ENCODE measurements at places on chromosomes 6 and 20.

DNA sequence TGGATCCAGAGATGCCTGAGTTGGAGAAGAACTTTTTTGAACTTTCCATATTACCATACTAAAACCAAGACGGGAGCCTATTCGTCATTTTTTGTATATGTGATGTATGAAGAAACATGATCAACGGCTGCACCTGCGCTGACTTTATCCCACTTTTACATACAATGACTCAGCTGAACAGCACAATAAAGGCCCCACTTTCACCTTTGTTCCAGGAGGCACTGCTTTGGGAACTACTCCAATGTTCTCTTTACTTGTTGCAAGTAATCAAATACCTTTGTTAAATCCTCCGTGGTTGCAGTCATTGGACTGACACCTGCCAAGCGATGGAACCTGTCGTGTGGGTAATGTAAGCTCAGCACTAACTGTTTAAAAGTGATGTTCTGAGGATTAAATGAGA lies 17.3 kb upstream of the BTN3A2 start:
- no peak for DNase-seq

DNA sequence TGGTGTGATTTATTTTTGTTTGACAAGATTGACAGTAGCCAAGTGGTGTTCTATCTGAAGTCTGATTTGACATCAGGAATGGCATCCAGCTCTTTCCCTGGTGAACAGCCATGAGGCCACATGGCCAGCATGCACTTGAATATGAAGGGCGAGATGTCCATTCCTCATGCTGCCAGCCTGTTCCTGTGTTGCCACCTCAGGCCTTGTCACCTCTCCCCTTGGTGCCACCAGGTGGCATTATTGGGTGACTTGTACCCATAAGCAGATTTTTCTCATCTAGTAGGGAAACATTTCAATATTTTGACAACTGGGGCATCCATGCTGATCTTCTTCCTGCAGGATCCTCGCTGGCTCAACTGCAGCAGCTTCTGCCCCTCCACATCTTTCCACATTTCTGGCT lies 199.1 kb downstream of the ERMARD start:
- no peak for DNase-seq

DNA sequence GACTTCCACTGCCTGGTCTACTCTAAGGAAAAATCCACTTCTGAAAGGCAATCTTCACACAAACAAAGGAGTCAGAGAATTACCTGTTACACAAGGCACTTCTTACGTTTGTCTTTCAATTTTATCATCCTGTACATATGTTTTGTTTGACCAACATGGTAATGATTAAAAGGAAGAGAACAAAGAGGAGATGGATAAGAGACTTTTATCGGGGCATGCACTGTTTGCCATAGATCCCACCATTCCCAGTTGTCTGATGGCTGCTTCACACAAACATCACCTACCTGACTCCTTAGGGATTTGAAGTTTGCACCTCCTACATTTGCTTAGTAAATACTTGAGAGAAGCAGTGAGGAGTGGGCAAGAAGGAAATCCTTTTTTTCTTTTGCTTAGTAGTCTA lies 87.1 kb downstream of the BFSP1 start:
- no peak for DNase-seq

DNA sequence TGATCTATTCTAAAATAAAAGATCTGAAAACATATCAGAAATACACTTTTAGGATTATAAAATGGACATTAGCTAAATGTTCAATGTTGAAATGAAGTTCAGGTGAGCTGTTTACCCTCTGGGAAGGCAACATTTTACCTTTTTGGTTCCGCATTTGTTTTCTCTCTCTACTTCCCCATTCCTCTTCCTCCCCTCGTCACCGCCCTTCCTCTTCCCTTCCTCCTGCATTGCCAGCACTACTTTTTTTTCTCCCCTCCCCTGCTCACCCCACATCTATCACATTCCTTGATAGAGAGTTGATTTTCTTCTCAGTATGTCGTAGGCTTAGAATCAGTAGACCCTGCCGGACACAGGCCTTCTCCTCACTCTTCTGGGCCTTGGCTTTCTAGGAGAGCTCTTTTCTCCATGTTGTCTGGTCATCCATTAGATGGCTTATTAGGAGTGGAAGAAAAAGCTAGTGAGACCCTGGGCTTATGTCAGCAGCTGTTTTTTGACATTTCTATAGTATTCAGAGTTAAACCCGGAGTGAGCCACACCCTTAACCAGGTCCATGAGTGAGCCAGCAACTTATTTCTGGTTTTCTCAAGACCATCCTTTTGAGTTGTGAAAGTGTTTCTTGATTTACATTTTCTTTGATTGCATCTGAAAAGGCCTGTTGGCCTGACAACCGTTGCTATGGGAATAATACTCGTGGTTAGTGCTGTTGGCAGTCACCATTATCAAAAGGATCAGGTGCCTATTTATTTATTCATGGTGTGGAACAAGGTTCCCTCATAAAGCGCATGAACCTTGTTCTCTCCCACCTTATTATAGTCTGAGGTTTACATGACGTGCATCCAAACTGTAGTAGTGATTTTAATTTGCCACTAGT lies 90.9 kb downstream of the DTD1 start:
- no peak for DNase-seq

GRCh38 chr6:116773886-116774285 lies 8.4 kb upstream of the FAM162B start:
- no peak for DNase-seq

DNA sequence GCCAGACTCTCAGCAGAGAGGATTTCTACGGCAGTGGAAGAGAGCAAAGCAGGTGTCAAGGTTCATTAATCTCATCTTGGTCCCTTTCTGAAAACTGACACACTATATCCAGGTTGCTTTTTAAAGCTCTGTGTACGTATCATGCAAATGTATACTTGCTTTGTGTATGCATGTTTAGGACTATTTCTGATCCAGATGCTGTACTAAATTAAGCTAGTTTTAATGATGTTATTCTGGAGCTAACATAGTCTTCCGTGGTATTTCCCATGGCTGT lies 59.2 kb upstream of the SNX9 start:
- DNase-seq = no peak

DNA sequence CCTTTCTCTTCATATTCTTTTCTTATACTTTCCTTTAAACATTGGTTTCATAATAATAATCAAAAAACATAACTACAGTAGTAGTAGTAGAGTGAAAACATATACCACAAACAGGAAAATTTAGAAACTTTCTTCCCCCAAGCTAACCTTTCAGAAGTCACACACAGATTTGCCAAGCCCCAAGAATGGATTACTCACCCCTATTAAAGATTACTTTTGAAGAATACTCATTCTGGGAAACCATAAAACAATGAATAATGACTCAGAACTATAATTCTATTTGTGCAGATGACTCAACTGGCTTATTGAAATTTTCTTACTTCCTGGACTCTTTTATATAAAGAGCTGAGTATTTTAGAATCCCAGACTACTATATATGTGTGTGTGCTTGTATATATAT lies 119.4 kb upstream of the GJE1 start:
- no peak for DNase-seq

DNA sequence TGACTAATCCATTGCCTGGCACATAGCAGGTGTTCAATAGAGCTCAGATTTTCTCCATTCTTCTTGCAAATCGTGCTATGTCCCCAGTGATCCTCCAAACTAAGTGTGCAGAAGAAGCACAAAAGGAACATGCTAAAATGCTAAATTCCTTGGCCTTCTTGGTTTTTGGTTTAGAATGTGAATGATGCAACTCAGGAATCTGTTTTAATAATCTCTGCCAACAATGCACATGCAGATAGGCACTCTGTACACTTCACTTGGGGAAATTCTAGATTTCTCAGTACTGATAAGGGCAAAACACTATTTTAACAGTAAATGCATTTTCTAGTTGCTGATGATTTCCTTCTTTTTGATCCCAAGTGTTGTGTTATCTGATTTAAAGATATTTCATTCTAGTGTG lies 35.2 kb downstream of the SLC22A1 start:
- no peak for DNase-seq

- DNase-seq = no peak
Observed at GRCh38 chr20:2292416-2293110, 3.2 kb upstream of the TGM3 start.

DNA sequence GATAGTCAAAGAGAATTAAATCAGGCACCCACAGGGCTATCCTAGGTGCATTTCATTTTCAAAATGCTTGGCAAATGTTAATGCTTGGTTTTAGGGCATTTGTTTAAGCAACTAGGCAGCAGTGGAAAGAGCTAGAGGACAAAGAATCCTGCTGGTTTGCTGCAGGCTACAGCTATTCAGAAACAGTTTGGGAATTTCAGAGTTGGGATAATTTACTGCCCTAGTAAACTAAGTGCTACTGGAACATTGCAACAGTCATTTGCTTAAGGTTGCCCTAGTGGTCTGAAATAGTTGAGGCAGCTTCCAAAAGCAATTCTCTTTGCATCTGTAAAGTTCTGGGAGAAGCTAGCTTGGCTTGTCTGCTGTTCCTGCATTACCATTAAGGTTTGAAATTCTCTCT lies 312.7 kb downstream of the LAMA2 start:
- DNase-seq = no peak

DNA sequence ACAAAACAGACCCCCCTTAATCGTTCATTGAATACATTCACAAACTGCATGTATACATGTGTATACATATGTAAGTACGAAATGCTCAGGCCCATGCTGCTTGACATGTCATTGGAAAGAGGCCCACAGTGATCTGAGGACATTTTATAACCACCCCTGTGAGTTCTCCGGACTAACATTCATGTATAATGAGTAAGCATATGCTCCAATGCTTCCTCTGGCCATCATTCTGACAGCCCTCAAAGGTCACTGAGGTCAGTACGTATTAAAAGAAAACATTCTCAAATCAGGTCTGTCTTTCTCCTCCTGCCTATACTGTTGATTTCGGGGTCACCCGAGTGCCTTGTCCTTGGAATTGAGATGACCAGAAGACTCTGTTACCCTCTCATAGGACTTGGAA lies 54.9 kb downstream of the TENT5A start:
- no peak for DNase-seq

DNA sequence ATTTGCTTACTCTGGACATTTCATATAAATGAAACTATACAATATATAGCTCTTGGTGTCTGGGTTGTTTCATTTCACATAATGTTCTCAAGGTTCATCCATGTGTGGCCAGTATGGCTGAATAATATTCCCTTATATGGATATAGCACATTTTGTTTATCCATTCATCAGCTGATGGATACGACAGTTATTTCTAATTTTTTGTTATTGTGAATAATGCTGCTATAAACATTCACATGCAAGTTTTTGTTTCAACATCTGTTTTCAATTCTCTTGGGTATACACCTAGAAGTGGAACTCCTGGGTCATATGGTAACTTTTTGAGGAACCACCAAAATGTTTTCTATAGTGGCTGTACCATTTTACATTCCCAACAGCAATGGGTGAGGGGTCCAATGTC lies 101.1 kb downstream of the CDK19 start:
- DNase-seq = no peak

DNA sequence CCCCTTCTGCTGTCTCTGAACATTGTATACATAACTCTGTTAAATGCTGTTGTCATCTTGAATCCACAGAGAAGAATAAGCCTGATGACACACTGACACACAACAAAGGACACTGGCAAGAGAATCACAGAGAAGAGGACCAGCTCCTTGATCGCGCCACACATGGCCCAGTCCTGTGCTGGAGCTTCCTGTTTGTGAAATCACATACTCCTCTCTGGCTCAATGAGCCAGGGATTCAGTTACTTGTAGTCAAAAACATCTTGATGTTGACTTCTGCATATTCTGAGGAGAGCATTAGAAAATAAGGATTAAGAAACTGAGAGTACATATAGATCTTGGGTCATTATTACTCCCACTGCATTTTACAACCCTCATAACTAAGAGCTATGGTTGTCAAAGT lies 100.1 kb downstream of the EPB41L2 start:
- DNase-seq = no peak

DNA sequence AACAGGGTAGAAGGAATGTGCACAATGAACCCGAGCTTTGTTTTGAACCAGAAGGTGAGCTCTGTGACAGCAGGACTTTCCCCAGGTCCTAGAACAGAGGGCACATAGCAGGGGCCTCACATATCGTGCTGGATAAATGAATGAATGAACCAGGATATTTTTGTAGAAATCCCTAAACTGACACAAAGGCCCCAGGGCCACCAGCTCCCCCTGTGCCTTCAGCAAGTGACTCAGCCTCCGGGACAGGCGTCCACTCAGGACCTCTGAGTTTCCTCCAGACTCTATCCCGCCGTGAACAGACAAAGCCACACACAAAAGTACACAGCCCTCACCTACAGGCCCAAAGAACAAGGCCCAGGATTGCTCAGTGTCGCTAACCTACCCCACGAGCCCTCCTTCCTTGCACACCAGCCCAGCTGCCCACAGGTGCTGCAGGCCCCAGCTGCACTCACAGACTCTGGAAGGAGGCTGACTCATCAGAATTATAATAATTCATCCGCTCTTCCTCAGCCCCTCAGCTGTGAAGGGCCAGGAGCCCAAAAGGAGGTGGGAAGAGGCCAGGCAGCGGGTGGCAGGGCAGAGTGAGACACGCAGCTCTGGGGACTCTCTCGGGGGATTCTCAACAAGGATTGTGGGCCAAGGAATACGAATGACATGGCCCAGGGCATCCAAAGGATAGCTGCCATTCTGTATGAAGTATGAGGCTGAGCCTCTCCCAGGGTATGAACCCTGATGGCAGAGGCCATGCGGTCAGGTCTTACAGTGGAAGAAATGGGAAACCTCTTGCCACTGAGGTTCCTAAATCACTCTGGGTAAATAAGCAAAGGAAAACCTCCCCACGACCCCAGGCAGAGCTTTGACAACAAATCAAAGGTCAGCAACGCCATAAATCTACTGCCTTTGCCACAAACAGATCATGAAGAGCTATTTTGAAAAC lies 40.9 kb downstream of the SUMO4 start:
- DNase-seq = no peak

GRCh38 chr20:23923891-23924435 lies 44.4 kb upstream of the CST5 start:
- no peak for DNase-seq

DNA sequence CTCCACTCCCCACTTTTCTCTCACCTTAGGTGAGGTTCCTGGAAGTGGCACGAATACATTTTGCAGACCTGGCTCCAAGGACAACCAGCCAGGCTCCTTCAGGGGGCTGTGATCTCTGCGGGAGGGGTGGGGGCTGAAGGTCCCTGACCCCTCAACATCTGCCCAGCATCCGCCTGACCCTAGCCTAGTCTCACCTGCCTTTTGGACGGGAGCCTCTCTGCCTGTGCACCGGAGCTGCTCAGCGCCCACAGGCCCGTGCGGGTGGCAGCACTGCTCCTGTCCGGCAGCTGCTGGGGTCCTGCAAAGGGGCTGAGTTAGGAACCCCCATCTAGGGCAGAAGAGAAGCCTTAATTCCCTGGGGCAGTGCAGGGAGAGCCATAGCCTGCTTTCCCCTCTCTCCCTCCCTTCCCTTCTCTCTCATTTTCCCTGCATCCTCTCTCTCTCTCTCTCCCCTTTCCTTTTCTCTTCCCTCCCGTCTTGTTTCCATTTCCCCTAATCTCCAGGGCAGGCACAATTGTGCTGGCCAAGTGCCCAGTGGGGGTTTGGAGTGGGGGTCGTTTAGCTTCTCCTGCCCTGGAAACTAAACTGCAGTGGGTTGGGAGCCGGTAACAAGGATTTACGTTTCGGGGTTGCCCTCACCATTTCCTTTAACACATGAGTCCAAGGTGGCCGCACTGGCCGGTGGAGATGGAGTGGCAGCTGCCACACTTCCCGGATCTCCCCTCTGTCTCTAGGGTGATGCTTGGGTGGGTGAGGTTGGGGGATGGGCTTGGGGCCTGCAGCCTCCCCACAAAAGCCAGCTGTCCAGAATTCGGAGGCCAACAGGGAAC lies 54.1 kb downstream of the CTCFL start:
- no peak for DNase-seq

Measured in stimulated activated CD4-positive, alpha-beta T cell treated with anti-CD3 and anti-CD28 coated beads, TNF-alpha, amount 100 ng/mL, for 24 hours (primary cell).